ENCODE measurements at places on chromosomes 6 and 20. TPM values are rescaled to one million over a fixed set of nuclear protein-coding genes. Genes with fewer than 3 reads are reported as not detected.

DNA sequence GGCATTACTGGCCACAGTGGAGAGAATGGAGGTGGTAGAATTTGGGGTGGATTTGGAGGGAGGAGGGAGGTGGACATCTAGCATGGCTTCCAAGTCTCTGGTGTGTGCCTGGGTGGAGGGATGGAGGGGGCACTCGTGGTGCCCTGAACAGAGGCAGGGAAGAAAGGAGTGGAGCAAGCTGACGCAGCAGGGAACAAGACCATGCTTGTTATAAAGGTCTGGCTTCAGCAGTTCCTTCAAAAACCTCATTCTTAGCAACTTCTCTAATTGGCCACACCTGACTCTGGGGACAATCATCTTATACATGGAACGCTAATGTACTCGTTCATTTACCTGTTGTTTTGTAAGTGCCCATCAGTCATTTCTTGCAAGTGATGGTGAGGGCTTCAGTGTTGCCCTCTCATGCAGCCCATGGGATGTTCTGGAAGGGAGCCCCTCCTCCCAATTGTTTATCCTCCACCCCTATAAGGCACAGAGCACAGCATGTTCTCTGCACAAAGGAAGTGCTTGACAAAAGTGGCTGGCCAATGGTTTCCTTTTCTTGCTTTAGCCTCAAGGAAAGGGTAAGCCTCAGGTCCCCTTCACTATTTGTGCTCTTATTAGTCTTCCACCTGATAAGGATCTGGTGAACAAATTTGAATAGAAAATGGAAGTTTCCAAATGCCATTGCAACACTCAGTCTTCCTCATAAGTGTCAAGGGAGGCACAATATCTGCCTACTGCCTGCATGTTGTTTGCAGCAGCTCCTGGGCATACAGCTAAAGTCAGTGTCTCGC is 39.3 kb downstream of the GFOD1 start:
- DNase-seq: no peak
- no peak overlapping the region for H3K4me3 ChIP-seq
- H3K4me1 ChIP-seq: no peaks in the 10 kb centered on the region
- no peaks in the 10 kb centered on the region for H3K27me3 ChIP-seq
- no peaks in the 10 kb centered on the region for H3K36me3 ChIP-seq

DNA sequence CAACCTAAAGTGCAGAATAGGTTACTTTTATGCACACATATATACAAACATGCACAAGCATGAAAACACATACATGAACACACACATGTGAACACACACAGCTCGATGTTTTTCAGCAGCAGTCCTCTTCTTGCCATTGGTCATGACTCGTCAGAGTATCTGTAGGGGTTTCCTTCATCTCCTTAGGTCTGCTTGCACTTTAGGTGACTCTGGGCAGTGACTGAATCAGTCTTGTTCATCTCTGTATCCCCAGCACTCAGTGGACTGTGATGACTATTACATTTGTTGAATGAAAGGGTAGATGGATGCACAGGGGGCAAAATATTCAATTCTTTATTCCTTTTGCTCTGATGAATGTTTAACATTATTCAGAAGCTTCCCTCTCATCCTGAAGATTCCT is 26.8 kb downstream of the CBLN4 start:
- H3K4me1 ChIP-seq: peaks cover 49% of the 10 kb centered on the region
- H3K36me3 ChIP-seq: no peaks in the 10 kb centered on the region
- H3K27me3 ChIP-seq: no peaks in the 10 kb centered on the region

GRCh38 chr20:25047766-25048165 is 10.2 kb downstream of the ACSS1 start:
- peak; percentile 72 for DNase-seq
- peaks cover 8% of the 10 kb centered on the region for H3K36me3 ChIP-seq
- no peak overlapping the region for H3K4me3 ChIP-seq
- peak overlapping the region; percentile 25 for H3K27ac ChIP-seq

DNA sequence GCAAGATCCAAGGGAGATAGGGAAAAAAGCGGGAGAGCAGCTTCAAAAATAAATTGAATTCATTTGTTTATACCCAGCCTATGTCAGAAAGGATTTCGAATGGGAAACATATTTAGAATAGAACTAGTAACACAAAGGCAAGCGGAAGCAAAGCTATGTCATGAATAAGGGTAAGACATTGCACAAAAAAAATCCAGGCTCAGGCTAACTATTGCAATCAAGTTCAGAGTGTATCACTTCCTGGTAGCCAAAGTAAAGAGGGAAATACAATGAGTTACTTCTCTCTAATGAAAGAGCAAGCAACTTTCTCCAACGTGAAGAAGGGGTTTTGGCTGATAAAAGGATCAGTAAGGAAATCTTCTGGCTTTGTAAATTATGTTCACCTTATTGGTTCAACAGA is 212.8 kb downstream of the ZMYND8 start:
- no peaks in the 10 kb centered on the region for H3K4me1 ChIP-seq
- H3K36me3 ChIP-seq: no peaks in the 10 kb centered on the region
- H3K4me3 ChIP-seq: no peak overlapping the region
- DNase-seq: no peak

MEP1A gene
- total RNA-seq: not detected

CHRNA4 gene
- total RNA-seq: 0.54 TPM

Measured in thyroid gland (tissue), 4 donors.